ENCODE measurements at places on chromosomes 11 and 22. TPM values are rescaled to one million over a fixed set of nuclear protein-coding genes. Genes with fewer than 3 reads are reported as not detected.

SLC37A2 gene
- total RNA-seq: 1.0 TPM

DNA sequence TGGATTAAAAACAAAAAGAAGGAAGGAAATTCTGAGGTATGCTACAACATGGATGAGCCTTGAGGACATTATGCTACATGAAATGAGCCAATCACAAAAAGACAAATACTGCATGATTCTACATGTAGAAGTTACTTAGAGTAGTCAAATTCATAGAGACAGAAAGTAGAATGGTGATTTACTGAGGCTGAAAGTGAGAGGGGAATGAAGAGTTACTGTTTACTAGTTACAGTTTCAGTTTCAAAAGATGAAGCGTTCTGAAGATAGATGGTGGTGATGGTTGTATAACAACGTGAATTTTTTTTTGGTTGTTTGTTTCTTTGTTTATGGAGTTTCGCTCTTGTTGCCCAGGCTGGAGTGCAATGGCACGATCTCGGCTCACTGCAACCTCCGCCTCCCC, 9.5 kb downstream of the OR5P2 start:
- no peaks in the 10 kb centered on the region for H3K27me3 ChIP-seq
- H3K36me3 ChIP-seq: peaks cover 6% of the 10 kb centered on the region
- no peak for DNase-seq
- no peak overlapping the region for H3K27ac ChIP-seq

GRCh38 chr11:69801513-69802335, 17.5 kb downstream of the FGF3 start:
- no peaks in the 10 kb centered on the region for H3K4me1 ChIP-seq
- no peak overlapping the region for H3K27ac ChIP-seq
- no peaks in the 10 kb centered on the region for H3K36me3 ChIP-seq
- peak; percentile 88 for DNase-seq
- no peaks in the 10 kb centered on the region for H3K27me3 ChIP-seq

GRCh38 chr11:34631737-34632104, 10.8 kb downstream of the EHF start:
- H3K36me3 ChIP-seq: no peaks in the 10 kb centered on the region
- no peaks in the 10 kb centered on the region for H3K4me1 ChIP-seq
- DNase-seq: no peak

CFAP300 gene
- 1.2 TPM for total RNA-seq

- no peak for DNase-seq
- peak overlapping the region; percentile 56 for H3K27ac ChIP-seq
- no peaks in the 10 kb centered on the region for H3K27me3 ChIP-seq
- H3K36me3 ChIP-seq: peaks cover 42% of the 10 kb centered on the region
These were observed 24.2 kb downstream of the SNU13 start for GRCh38 chr22:41664490-41664889.

- H3K4me3 ChIP-seq: no peak overlapping the region
- no peak overlapping the region for H3K27ac ChIP-seq
- H3K27me3 ChIP-seq: no peaks in the 10 kb centered on the region
- peaks cover 12% of the 10 kb centered on the region for H3K4me1 ChIP-seq
These were observed 62.9 kb upstream of the NTM start for GRCh38 chr11:131307506-131307905.

DNA sequence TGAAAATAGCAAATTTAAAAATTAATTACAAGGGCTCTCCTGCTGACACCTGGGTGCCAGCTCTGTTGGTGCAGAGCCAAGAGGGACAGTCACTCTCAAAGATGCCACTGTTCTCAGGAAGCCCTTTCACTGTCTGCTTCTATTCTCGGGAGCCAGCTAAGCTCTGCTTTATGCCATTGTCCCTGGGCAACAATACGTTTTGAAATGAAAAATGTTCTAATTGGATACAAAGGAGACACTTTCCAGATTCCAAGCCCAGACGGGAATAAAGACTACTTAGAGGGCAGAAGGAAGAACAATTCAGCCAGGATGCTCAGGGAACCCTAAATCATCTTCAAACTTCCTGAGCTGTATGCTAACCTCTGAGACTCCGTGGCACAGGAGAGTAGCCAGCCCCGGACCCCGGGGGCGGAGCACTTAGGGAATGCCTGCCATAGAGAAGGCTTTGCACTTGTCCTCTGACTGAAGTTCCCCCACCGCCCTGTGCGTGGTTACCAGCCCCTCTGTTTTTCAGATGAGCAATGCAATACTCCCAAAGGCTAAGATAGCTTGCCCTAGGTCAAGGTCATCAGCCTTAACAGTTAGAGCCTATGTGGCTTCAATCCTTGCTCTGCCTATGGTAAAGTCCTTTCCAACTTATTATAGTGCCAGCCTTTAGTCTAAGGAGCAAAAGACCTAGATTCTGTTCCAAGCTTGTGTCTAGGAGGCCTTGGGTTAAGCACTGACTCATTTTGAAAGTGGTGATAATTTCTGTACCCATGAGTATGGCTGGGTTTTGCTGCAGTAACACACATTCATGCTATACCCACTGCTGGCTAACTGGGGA, 150.9 kb downstream of the CACNA1I start:
- H3K4me3 ChIP-seq: no peak overlapping the region
- no peaks in the 10 kb centered on the region for H3K36me3 ChIP-seq
- H3K4me1 ChIP-seq: no peaks in the 10 kb centered on the region
- no peak for DNase-seq
- H3K27me3 ChIP-seq: no peaks in the 10 kb centered on the region

DNA sequence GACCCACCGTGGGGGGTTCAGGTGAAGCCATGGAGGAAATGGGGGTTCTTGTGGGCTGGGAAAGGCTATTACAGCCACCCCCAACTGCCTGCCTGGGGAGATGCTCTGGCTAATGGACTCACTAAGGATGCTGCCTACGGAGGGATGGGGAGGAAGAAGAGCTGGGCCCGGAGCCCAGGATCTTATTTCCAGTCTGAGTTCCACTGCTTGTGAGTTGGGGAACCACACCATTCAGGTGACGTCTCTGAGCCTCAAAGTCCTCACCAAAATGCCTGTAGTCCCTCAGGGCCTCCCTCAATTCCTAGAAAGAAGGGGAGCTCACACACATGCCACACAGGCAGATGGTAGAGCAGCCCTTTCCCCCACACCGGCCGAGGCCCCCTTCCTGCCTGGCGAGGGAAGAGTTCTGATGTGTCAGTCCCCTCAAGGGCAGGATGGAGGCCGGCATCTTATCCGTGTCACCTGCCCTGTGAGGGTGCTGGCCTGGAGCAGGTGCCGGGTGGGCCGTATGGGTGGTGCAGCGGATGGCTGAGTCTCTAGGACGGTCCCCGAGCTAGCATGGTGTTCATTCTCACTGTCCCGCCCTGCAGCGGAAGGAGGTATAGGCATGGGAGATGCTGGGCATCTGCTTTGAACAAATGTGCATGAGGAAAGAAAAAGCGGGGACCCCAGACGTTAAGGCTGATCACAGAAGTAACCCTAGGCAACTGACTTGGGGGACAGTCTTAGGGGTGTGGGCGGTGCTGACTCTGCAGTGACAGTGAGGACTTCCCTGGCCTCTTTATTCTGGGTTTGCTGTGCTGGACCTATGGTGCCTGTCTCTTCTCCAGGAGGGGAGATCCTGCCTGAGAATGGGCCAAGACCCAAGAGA, 15.7 kb downstream of the MRGPRF start:
- no peak overlapping the region for H3K27ac ChIP-seq
- no peak overlapping the region for H3K4me3 ChIP-seq
- no peaks in the 10 kb centered on the region for H3K27me3 ChIP-seq
- H3K36me3 ChIP-seq: no peaks in the 10 kb centered on the region
- H3K4me1 ChIP-seq: no peaks in the 10 kb centered on the region

NUCB2 gene
- 16.6 TPM for total RNA-seq

DNA sequence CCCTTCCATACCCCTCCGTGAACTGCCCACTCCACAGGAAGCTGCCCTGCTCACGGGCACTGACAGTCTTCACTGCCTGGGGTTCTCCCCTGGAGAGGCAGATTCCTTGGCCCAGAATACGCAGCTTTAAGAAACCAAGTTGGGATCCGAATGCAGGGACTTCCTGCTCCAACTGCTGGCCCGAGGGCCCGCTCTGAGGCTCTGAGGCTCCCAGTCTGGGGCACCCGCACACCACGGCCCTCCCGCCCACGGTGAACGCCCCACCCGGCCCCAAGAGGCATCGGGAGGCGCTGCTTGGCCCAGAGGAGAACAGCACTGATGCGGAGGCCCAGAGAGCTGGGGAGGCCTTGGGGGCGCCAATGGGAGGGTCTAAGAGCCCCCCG, 42.3 kb downstream of the IGF2 start:
- H3K36me3 ChIP-seq: no peaks in the 10 kb centered on the region
- H3K4me3 ChIP-seq: no peak overlapping the region
- no peak overlapping the region for H3K27ac ChIP-seq
- no peaks in the 10 kb centered on the region for H3K27me3 ChIP-seq
- peaks cover 12% of the 10 kb centered on the region for H3K4me1 ChIP-seq

GRCh38 chr22:23762842-23763578, at the start of gene C22orf15:
Gene C22orf15 (plus strand): TSS chr22:23762990. CDS start chr22:23763307, 317 bp downstream.
- H3K27ac ChIP-seq: peak within 1 kb of the TSS; percentile 55
- H3K4me3 ChIP-seq: peak within 1 kb of the TSS; percentile 56
- H3K4me1 ChIP-seq: peaks cover 25% of the 10 kb centered on the region
- no peaks in the 10 kb centered on the region for H3K36me3 ChIP-seq

GRCh38 chr11:62832336-62833234, at the start of gene TEX54:
Gene TEX54 (minus strand): TSS chr11:62832841.
- H3K36me3 ChIP-seq: peaks cover 21% of the 10 kb centered on the region
- H3K27ac ChIP-seq: peak within 1 kb of the TSS; percentile 96
- peaks cover 14% of the 10 kb centered on the region for H3K4me1 ChIP-seq
- no peak for DNase-seq
- peak within 1 kb of the TSS; percentile 93 for H3K4me3 ChIP-seq
- no peaks in the 10 kb centered on the region for H3K27me3 ChIP-seq

KDM4F gene
- total RNA-seq: not detected

DNA sequence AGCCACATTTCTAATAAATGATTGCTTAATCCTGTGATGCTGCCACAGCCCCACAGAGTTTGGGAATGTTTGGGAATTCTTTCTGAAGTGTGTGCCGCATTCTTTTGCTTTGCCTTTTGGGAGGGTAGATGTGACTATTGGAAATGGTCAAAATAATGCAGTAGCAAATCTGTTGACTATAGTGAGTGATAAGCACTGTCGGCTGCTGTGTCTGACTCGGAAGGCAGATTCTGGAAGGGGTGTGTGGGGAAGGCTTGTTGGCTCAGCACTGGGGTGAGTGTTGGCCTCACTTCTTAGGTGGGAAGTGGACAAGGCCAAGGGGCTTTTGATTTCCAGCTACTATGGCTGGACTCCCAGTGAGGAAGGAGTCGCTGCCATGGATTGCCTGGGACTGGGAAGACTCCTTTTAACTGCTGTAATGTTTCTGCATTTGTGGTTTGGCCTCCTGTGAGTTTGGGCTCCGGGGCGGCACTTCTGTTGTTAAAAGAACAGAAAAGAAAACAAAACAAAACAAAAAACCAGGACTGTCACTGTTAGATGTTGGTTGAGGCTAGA, 20.1 kb downstream of the ZBTB16 start:
- H3K27me3 ChIP-seq: peaks cover 25% of the 10 kb centered on the region
- H3K36me3 ChIP-seq: no peaks in the 10 kb centered on the region

- H3K27me3 ChIP-seq: no peaks in the 10 kb centered on the region
- H3K4me3 ChIP-seq: no peak overlapping the region
- no peak for DNase-seq
- 0 out of 2 replicates have a peak, but pooled peaks cover 5% of the 10 kb centered on the region for H3K4me1 ChIP-seq
These were observed 23.9 kb upstream of the CCDC179 start for GRCh38 chr11:22884217-22884616.

DNA sequence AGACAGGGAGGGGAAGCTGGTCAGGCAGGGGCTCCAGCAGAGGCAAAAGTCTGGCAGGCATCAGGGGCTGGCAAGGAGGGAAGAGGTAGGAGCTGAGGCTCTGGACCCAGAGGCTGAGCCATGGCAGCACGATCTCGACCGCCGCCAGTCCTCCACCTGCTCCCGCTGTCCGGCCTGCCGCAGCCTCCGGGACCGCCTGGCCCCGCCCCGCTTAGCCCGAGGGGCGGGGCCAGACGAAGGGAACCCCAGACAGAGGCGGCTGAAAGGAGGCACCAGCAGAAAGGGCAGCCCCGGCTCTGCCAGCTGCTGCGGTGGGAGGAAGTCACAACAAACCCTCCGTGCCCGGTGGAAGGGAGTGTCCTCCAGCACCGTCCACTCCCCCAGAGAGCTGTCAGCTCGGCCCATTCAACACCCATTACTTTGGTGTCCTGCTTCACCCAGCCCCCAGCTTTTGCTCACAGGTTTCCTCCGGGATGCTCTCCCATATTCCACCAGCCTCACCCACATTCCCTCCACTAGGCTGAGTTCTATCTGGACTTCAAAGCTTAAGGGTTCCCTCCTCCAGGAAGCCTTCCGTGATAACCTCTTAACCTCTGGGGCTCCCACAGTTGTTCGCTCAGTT, at the start of gene MFNG:
TSS of gene MFNG (minus strand) at position 161 of the 622 bp plus-strand sequence. CDS start 207 bp downstream, outside the sequence.
- peak within 1 kb of the TSS; percentile 46 for H3K4me3 ChIP-seq
- H3K36me3 ChIP-seq: no peaks in the 10 kb centered on the region
- no peak within 1 kb of the TSS for H3K27ac ChIP-seq
- H3K27me3 ChIP-seq: no peaks in the 10 kb centered on the region

HBG2 gene
- total RNA-seq: not detected

FAM83F gene
- 13.5 TPM for total RNA-seq

DNA sequence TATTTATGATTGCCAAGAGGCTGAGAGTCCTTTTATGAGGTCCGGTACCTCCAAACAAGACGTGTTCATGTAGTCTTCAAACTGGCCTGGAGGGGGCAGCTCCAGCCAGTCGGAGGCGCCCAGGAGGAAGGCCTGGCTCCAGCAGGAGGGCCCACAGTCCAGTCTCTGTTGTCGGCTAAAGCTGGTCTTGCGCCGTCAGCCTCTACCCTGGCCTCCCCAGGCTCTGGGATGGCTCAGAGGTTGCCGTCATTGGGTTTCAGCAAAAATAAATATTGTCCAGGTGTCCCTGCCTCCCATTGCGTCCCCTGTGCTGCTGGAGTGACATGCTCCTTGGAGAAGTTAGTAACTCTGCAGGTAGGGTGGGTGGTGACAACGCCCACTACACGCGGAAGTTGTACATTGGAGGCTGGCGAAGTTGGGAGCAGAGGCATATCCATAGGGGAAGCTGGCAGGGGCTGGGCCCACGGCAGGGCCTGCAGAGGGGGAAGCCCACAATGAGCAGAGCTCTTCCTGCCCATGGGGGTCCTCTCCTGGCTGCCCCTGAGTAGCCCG, 1.0 kb upstream of the SLC25A1 start:
- H3K4me3 ChIP-seq: peak overlapping the region; percentile 62
- H3K27ac ChIP-seq: peak overlapping the region; percentile 74
- DNase-seq: peak; percentile 89
- H3K27me3 ChIP-seq: no peaks in the 10 kb centered on the region
- H3K4me1 ChIP-seq: peaks cover 25% of the 10 kb centered on the region

GRCh38 chr22:20807315-20807752, 33.4 kb downstream of the SERPIND1 start:
- DNase-seq: no peak
- H3K4me3 ChIP-seq: no peak overlapping the region
- no peaks in the 10 kb centered on the region for H3K4me1 ChIP-seq
- H3K36me3 ChIP-seq: peaks cover 3% of the 10 kb centered on the region

GRCh38 chr11:69986440-69986787, 91.7 kb upstream of the ANO1 start:
- peak overlapping the region; percentile 75 for H3K4me3 ChIP-seq
- DNase-seq: no peak
- no peaks in the 10 kb centered on the region for H3K36me3 ChIP-seq
- H3K27ac ChIP-seq: no peak overlapping the region
- H3K27me3 ChIP-seq: peaks cover 63% of the 10 kb centered on the region

All from GM23338 (cell line).